ENCODE measurements at places on chromosomes 5 and 9. TPM values are rescaled to one million over a fixed set of nuclear protein-coding genes. Genes with fewer than 3 reads are reported as not detected.

Gene MEGF10
- 1.2 TPM for polyA plus RNA-seq

Gene ATP10B
- 0.67 TPM for polyA plus RNA-seq

Gene GRM6
- 0.64 TPM for polyA plus RNA-seq

DNA sequence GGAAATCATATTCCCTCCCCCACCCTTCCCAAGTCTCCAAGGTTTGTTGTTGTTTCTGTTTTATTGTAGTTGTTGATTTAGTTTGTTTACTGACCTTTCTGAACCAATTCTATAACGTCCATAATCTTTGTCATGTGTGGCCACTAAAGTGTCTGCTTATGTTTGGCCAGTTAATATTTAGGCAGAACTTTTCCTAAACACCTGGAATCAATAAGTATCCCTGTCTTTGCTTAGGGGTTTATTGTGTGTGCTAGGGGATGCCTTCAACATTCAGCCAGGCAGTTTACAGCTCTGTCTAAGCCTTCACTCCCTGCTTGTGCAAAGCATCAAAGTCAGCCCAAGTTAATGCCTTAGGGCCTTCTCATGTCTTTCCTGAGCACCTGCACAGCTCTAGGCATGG is 16.9 kb upstream of the LECT2 start:
- DNase-seq, result no peak

GRCh38 chr5:27516437-27516836 is 478.1 kb upstream of the CDH9 start:
- DNase-seq, result no peak
